Right lung (tissue), 10 donors: ENCODE measurements at places on chromosomes 13 and 19. TPM values are rescaled to one million over a fixed set of nuclear protein-coding genes. Genes with fewer than 3 reads are reported as not detected.

GRCh38 chr19:11093689-11094238 lies 4.5 kb downstream of the LDLR start:
- no peak for DNase-seq

- DNase-seq, result no peak
Observed at GRCh38 chr13:104987621-104988020, 1547.8 kb downstream of the EFNB2 start.

DNA sequence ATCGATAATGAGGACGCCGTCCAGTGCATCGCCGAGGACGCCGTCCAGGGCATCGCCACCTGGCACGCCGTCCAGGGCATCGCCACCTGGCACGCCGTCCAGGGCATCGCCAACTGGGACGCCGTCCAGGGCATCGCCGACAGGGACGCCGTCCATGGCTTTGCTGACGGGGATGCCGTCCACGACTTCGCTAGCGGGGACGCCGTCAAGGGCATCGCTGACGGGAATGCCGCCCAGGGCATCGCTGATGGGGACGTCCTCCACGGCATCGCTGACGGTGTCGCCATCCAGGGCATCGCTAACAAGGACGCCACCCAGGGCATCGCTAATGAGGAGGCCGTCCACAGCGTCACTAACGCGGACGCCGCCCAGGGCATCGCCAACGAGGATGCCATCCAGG lies 946.5 kb downstream of the TUBA3C start:
- no peak for DNase-seq

MISP3 gene
- 3.7 TPM for polyA plus RNA-seq

DNA sequence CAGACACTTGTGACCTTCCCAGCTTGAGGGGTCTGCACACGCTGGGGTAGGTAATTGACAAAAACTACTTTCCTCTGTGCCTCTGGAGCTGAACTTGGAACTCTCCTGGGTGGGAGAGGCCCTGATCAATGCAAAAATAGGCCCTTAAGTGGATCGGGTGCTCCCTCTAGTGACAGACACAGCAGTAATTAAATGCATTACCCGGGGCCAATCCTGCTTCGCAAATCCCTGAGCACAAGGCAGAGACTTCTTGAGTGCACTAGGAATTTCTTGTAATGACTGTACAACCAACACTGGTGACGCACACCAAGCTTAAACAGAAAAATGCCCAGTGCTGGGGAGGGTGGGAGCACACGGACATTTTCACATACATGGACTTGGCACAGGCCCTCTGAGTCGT lies 10.6 kb upstream of the UBE2S start:
- DNase-seq, result peak; percentile 59

- no peak for DNase-seq
Observed at GRCh38 chr13:99214232-99214631, 13.6 kb downstream of the UBAC2 start.

CGB1 gene
- not detected for polyA plus RNA-seq
